ENCODE measurements at places on chromosomes 13 and 19. TPM values are rescaled to one million over a fixed set of nuclear protein-coding genes. Genes with fewer than 3 reads are reported as not detected.

The PNMA8A gene
- total RNA-seq: 14.4 TPM

The CIRBP gene
- 461 TPM for total RNA-seq

The LRP3 gene
- 30.4 TPM for total RNA-seq

DNA sequence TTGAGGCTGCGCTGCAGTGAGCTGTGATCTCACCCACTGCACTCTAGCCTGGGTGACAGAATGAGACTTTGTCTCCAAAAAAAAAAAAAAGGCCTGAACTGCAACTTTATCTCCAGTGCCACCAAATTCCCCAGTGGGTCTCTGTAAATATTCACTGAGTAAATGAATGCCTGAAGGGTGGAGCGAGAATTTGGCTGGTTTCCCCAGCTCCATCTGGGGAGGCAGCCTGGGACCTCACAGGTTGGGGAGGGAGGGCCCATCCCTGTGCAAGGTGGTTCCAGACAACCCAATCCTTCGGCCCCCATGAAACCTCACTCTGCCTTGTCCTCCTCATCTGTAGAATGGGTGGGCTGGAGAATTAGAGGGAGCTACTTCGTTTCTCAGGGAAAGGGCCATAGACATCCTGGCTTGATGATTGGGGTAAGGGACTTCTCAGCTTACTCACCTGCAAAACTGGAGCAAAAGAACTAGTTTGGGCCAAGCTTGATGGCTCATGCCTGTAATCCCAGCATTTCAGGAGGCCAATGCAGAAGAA is 4.2 kb upstream of the PKN1 start:
- no peak for ATAC-seq

DNA sequence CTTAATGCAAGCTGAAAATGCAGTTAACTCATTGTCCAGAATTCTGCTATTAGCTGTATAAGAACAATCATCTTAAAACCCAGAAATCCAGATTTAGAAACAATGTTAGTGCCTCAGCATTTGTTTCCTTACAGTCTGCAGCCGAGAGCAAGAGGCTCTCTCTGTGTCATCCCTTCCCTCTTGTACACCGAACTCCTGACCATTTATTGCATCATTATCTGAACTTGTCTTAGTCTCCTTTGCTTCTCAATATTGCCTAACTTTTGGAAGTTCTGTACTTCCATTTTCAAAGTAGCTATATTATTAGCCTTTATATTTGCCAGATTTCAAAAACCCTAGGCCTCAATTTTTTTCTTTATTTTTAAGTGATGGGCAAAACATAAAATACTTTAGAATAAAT is 27.1 kb downstream of the RNASEH2B start:
- no peak for ATAC-seq

- no peak for ATAC-seq
These were observed 870 bp downstream of the ZNF442 start for GRCh38 chr19:12364391-12365235.

DNA sequence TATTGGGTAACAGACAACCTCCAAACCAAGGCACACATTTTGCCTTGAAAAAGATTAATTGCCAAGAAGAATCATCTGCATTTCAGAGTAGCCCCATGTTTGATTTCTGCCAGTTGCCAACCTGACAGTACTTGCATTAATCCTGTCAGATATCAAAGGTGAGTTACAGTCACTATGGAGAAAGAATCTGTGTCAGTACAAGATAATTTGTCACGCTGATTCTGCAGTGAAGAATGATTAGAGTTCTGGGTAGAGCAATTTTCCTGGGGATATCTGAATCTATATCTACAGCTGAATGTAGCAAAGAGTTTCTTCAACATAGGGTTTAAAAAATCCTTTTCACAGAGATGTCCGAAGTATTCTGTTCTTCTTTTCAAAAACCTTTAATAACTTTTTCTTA is 150.7 kb downstream of the AKAP11 start:
- no peak for ATAC-seq

DNA sequence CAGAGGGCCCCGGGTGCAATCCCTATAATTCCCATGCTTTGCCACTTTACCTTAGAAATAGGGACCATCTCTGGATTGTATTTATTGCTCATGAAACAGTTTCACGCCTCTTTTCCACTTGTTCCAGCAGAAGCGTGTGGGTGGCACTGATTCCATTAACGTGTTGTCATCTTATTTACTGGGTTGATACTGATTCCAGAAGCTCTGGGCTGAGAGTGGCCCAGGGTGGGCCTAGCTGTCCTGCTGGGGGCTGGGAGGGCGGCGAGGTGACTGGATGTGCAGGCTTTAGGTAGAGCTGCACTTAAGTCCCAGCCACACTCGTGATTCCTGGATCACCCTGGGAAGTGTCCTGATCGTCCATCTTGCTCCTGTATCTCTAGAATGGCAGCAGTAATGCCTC is 155.0 kb downstream of the TEX29 start:
- no peak for ATAC-seq

- ATAC-seq: no peak
These were observed 3.4 kb downstream of the TMEM145 start for GRCh38 chr19:42316223-42317211.
